Caki2 (cell line): ENCODE measurements at places on chromosomes 2 and 18. TPM values are rescaled to one million over a fixed set of nuclear protein-coding genes. Genes with fewer than 3 reads are reported as not detected.

Gene PJVK
- 0.64 and 4.7 TPM in 2 replicates for total RNA-seq

Gene DNAJC5G
- not detected in 2 replicates for total RNA-seq

Gene CFAP210
- not detected in 2 replicates for total RNA-seq

Gene MEP1B
- 0.17 TPM in 1 of 2 replicates, not detected in the other for total RNA-seq

Gene RAB12
- total RNA-seq = 35.9 and 39.9 TPM in 2 replicates

Gene GKN2
- total RNA-seq = not detected in 2 replicates

Gene TFCP2L1
- total RNA-seq = 0.03 TPM in 1 of 2 replicates, not detected in the other

Gene KCNE4
- not detected in 2 replicates for total RNA-seq

Gene TRIM43
- total RNA-seq = not detected in 2 replicates

Gene RAB17
- total RNA-seq = 0.20 TPM in 1 of 2 replicates, not detected in the other

Gene RTKN
- total RNA-seq = 55.6 and 71.1 TPM in 2 replicates

DNA sequence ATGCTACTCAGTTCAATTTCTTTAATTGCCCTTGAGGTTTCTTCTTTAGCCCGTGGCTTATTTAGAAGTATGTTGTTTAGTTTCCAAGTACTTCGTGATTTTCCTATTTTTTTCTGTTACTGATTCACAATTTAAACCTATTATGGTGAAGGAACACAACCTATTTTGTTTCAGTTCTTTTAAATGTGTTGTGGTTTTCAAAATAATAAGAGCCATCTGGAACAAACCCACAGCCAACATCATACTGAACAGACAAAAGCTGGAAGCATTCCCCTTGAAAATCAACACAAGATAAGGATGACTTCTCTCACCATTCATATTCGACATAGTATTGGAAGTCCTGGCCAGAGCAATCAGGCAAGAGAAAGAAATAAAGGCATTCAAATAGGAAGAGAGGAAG, 155.2 kb downstream of the GALNT1 start:
- no peak for DNase-seq

GRCh38 chr2:159165048-159165447, 121.5 kb downstream of the WDSUB1 start:
- DNase-seq = no peak

GRCh38 chr2:121860758-121861227, 105.3 kb downstream of the TSN start:
- no peak for DNase-seq

DNA sequence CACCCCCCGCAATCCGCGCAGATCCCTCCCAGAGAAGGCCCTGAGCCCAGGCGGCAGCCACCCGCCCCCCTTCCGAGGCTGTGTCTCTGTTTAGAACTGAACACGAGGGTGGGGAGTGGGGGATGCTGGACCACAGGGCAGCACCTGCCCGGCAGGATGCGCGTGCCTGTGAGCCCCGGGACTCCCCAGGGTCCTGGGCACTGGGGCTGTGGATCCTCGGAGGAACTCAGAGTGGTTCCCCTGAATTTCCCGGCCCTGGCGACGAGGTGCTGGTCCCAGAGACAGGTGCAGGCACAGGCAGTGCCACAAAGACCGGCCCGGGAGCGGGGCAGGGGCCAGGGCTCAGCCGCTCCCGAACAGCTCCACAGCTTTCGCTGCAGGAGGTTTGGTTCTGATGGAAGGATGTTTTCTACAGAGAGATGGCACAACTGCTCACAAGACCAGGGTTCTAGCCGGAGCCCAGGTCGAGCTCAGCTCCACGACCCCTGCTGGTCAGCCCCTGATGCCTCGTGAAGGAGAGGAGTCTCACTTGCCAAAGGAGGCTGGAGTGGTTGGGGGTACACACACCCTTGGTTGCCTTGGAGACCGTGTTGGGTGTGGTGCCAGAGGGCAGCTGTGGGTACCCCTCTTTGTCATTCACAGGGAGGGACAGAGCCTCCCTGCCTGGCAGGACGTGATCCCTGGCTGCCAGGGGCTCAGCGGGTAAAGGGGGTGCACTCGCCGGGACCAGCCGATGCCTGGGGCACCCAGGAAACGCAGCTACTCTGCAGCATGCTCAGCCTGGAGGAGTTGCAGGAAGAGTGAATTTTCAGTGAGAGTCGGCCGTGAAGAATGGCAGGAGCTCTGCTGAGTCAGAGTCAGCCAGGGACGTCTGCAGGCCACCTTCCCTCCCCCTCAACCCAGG, 4.4 kb upstream of the NEU4 start:
- DNase-seq = no peak

DNA sequence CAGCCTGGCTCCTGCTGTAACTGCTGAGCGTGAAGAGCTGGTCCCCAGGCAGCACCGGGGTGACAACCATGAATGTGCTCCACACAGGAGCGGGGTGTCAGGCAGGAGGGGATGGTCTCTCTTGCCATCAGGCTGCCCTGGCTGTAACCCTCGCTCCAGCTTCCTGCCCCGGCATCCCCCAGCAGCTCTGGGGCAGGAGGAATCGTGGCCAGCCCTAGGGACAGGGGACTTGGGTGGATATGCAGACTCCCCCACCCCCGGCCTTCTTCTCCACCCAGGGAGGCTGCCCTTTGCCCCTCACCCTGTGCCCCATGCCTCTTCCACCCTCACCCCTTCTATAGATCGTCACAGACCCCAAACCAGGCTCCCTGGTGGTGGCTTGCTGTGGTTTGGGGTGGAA, 69.4 kb upstream of the SMAD7 start:
- no peak for DNase-seq

GRCh38 chr2:219430633-219431615, 3.7 kb upstream of the SPEG start:
- DNase-seq = peak; percentile 22

- no peak for DNase-seq
These were observed 117.9 kb downstream of the SPHKAP start for GRCh38 chr2:228063558-228063957.

DNA sequence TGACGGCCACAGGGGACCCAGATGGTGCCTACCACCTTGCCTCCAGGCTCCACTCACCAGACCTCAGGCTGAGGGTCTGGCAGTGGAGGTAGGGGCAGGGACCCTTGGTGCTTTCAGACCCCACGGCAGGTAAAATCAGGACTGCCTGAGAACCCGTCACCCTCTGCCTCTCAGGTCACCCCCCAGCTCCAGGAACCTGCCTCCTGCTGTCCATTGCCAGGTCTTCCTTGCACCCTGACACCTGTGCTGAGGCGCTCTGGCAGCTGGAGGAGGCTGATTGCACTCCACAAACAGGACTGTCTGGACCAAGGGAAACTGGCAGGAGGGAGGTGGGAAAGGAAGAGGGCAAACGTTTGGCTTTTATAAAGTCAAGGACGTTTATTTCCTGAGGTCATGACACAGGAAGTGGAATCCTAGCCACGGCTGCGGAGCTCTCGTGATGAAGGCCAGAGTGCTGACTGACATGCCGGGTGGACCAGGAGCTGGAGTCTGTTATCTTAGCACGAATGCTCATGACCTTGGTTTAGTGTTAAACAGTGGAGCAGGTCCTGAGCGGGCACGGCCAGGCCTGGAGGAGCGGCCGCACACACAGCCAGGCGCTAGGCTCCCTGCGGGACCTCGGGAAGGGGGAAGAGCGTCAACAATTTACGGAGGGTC, 40.5 kb downstream of the ANO7 start:
- DNase-seq = no peak

- peak; percentile 41 for DNase-seq
These were observed 107.4 kb upstream of the KCTD1 start for GRCh38 chr18:26655525-26656430.

DNA sequence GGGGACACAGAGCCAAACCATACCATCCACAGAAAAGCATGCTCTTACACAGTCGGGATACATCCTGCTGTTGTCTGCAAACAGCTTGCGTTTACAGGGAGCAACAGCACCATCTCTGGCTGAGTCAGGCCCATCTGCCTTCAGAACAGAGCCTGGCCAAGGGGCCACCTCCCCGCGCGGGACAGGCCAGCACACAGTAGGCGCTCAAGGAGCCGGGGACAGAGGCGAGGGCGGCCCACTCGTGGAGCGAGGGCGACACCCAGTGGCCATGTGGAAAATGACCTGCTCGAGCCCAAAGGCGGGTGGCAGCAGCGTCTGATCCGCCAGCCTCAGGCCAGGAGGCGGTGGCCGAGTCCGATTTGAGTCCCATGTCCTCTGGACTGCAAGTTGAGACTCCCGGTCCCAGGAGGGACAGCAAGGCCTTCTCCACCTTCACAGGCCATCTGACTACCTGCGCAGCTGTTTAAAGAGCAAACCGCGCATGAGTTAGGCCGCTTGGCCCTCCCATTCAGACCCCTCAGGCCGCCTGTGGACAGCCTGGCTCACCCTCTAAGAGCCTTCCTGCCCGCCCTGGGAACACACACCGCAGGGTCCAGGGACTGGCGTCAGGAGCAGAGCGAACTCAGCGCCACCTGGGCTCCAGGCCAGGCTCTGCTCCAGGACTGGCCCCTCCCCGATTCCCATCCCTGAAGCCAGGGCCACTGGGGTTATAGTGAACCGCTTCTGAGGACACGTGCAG, 38.3 kb downstream of the TTC32 start:
- peak; percentile 60 for DNase-seq

- no peak for DNase-seq
These were observed 19.7 kb upstream of the FHL2 start for GRCh38 chr2:105418522-105418921.

- DNase-seq = no peak
These were observed 287.3 kb upstream of the REV1 start for GRCh38 chr2:99776906-99777646.

- no peak for DNase-seq
These were observed 2.0 kb downstream of the IL1A start for GRCh38 chr2:112782234-112782799.

- DNase-seq = no peak
These were observed 104.7 kb upstream of the ODC1 start for GRCh38 chr2:10552871-10553245.

DNA sequence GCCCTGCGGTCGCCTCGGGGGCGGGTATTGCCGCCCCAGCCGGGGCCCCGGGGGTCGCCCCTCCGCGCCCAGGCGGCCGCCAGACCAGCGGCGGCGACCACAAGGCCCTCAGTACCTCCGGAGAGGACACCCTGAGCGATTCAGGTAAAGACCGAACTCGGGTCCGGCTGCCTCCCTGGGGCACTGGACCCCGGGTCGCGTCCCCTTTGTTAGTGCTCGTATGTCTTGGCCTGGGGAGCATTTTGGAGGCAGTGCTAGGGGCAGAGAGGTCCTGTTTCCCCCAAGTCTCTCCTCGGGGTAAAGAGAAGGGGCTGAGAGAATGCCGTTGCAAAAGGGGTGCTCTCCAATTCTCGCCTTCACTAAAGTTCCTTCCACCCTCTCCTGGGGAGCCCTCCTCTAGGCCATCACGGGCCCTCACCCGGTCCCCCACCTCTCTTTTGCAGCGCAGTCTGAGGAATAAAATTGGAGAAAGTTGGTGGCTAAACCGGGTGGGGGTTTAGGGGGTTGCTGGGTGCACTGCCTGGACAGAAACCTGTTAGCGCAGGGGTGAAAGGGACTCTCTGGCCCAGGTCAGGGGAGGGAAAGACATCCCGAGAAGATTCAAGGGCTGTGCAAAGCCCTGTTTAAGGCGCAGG, 2.5 kb downstream of the MYCN start:
- DNase-seq = no peak

DNA sequence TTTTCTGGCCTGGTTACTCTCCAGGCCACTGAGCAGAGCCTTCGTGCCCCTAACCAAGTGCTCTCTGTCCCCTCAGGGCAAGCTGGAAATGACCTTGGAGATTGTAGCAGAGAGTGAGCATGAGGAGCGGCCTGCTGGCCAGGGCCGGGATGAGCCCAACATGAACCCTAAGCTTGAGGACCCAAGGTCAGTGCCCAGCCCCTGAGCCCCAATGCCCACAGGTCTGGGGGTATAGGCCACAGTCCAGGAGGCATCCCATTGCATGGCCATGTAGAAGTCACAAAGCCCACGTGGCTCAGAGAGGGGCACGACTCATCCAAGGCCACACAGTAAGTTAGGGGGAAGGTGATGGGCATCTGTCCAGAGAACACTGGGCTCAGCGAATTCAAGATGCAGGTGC, 227.6 kb downstream of the DYSF start:
- no peak for DNase-seq

DNA sequence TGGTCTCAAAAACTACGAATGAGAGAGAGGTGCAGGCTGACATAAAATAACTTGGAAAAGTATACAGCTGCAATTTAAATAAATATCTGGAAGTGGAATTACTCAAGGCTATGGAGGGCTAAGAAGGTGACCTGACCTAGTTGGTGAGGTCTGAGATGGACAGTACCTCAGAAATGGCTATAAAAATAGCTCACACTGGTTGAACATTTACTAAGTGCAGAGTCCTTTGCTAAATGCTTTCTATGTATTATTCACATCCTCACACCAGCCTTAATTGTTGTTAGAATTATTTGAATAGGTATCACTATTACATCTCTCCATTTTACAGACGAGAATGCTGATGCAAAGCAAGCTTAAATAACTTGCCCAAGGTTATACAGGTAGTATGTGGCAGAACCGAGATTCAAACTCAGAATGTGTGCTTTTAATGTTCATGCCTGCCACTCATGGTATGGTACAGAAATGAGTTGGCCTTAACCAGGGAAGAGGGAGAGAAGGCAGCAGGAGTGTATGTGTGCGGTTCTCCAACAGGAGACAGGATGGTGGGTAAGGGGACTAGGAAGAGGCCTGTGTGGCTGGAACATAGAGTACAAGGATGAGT, 37.4 kb downstream of the MRPL44 start:
- DNase-seq = no peak

DNA sequence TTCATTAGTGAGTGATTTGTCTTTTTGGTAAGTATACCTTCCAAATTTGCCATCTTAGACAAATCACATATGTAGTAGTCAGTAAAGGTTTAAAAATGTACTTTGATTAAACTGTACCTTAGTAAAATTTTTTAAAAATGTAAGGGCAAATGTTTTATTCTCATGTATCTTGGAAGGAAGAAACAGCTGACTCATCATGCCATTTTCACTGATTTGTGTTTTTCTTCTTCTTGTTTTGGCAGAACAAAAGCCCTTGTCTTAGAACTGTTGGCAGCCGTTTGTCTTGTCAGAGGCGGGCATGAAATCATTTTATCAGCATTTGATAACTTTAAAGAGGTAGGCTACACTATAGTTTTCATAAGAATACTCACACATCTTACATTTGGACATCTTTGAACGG, 136.5 kb downstream of the PRPF40A start:
- no peak for DNase-seq

GRCh38 chr2:207283356-207283755, 117.6 kb upstream of the KLF7 start:
- no peak for DNase-seq

DNA sequence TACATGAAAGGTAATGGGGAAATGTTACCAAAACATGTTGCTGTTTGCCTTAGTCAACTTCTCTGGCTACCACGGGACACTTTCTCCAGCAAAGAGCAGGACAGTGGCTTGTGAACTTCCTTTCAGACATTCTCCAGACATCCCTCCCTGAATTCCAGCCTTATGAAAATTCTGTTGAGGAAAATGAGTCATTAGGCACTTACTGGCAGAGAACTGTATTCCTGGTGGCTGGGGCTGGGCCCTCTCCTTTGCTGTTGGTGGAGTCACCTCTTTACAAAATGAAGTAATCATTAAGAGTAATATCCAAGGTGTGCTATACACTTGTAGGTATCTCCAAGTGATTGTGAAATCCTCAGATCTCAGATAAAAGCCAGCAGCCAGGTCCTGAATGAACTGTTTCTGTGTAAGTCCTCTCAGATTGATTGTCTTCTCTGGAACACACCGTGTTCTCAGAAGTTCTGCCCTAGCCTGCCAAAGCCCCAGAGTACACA, 1.3 kb upstream of the FAP start:
- peak; percentile 12 for DNase-seq
